ENCODE measurements at places on chromosomes 7 and 10. TPM values are rescaled to one million over a fixed set of nuclear protein-coding genes. Genes with fewer than 3 reads are reported as not detected.

ECHS1 gene
- 62.7 TPM for polyA plus RNA-seq

DNA sequence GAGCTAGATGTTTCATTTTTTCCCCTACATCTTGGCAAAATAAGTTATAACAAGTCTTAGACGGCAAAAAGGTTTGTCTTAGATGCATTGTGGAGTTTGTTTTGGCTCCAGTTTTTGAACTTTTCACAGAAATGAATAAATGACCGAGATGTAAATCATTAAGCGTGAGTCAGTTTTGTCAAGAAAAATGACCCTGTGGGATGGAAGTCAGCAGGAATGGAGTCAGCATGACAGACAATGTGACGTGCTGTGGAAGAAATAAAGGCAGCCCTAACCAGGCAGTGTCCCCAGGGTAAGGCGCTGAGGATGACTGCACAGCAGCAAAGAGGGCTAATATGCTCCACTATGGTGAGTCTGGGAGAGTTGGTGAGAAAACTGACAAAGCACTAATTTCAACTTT lies 163.2 kb downstream of the NOC3L start:
- DNase-seq = no peak

DNA sequence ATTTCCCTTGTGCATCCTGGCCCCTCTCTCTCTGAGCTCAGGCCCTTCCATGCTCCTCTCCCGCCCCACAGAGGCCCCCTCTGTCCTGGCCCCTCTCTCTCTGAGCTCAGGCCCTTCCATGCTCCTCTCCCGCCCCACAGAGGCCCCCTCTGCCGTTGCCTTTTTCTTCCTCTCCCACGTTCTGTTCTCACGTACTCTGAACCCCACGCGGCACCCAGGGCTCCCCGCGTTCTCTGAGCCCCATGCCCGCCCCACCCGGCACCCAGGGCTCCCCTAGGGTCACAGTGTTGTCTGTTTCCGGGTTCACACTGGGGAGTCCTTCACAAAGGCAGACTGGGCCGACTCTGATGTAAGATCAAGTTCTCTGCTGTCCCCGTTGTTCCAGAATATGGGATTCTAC lies 336.8 kb downstream of the DNAJB6 start:
- peak; percentile 52 for DNase-seq

LBX1 gene
- not detected for polyA plus RNA-seq

STARD3NL gene
- polyA plus RNA-seq = 30.6 TPM

GRCh38 chr7:108468246-108468645 lies 12.0 kb upstream of the NRCAM start:
- DNase-seq = no peak

DNA sequence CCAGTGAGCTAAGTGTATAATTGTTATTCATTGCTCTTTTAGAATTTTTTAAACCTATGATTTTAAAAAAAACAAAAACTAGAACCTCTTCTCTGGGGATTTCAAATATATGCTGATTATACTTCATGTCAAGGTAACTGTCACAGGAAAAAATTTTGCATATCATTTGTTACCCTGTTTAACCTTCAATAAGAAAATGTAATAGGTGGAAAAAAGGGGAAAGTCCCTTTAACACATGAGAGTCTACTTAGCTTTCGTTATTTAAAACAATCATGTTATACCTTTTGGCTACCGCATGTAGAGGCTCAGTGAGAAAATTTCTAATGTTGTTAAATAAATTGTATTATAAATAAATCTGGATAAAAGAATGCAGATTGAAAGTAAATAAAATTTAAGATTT lies 190.1 kb upstream of the AKR1E2 start:
- DNase-seq = no peak

GRCh38 chr7:67878808-67879207 lies 882.2 kb downstream of the TYW1 start:
- DNase-seq = no peak

SUFU gene
- 2.0 TPM for polyA plus RNA-seq

GSAP gene
- 35.9 TPM for polyA plus RNA-seq

GRCh38 chr7:149224352-149224751 lies 15.1 kb upstream of the ZNF212 start:
- DNase-seq = peak; percentile 72

GRCh38 chr7:451255-452225 lies 68.1 kb downstream of the PDGFA start:
- DNase-seq = no peak

DNA sequence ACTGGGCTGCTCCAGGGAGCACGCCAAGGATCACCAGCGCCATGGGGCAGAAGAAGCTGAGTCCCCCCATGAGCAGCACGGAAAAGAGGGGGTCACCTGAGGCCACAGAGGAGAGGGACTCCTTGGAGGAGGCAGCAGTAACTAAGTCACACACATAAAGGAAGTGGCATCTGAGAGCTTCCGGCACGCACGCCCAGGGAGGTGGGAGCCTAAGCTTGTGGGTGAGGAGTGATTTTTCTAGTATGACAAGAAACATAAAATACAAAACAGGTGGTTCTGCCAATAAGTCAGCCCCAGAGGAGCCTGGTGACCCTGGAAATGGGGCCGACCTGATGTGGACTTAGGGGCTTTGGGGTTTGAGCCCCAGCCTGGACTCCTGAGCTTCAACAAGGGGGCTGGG lies 60.8 kb downstream of the CARD11 start:
- peak; percentile 90 for DNase-seq

- no peak for DNase-seq
Measured at GRCh38 chr7:130982160-130982638, 248.2 kb upstream of the KLF14 start.

IRF5 gene
- 41.8 TPM for polyA plus RNA-seq

DNA sequence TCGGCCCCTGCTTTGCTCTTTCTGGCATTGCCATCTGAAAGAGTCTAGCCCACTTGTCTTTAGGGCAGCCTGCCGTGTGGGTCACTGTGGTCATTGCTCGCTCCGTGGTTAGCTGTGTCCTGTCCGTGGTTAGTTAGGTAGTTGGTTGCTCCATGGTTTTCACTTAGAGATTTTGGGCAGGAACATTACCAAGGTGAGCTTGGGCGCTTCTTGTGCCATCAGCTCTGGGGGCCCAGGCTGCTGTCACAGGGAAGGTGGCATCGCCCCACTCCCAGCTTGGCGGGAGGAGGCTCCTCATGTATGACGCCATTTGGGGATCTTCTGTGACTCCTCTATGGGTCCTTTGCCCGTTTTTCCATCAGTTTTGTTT lies 53.1 kb downstream of the INPP5A start:
- DNase-seq = no peak

- DNase-seq = no peak
Measured at GRCh38 chr7:107534139-107534538, 29.6 kb downstream of the COG5 start.

DNA sequence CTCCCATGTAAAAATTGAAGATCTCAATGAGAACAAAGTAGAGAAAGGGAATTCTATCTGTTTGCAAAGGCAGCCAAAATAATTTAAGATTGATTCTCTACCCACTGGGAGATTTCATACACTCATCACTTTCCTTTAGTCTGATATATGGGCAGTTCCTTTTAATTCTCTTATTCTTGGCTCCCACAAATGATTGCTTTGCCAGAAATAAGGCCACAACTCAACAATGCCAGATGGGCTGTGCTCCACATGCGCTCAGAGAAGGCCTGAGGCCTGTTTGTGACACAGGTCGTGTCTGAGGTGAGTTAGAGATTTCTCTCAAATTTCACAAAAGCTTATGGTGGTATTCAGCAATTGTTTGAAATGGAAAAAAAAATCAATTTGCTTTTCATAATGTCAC lies 501.9 kb upstream of the SEMA3D start:
- DNase-seq = no peak

SPDYE6 gene
- polyA plus RNA-seq = not detected

- no peak for DNase-seq
Measured at GRCh38 chr7:80666376-80666775, 27.9 kb downstream of the CD36 start.

DNA sequence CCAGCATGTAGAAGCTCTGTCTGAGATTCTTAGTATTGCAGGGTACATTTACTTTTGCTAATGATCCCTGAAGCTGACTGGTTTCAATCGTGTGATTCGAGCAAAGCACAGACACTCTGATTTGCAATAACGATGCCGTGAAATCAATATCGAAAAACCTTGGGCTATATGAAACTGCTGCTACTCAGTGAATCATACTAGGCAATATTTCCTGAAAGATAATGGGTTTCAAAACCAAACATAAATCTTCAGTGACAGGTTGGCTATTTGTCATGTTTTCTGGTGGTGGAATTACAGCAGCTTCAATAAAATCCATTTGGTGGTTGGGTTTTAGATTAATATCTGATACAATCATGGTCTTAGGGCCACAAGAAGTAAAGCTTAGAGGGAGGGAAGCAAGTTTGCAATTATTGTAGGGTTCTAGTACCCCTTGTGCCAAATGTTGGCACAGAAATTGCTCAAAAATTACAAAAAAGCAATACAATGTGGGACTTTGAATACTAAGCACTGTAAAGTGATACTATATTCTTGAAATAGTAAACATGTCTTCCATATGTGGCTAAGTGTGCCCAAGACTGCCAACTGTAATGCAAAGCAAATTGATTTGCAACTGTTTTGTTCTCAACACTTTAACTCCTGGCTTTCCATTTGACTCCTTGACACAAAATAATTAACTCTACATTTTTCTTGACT lies 112.4 kb upstream of the JAZF1 start:
- no peak for DNase-seq

- DNase-seq = no peak
Measured at GRCh38 chr10:18656724-18657123, 2.5 kb upstream of the ARL5B start.

C10orf88 gene
- polyA plus RNA-seq = 4.7 TPM

GRCh38 chr10:127935071-127935561 lies 28.2 kb downstream of the PTPRE start:
- DNase-seq = no peak

TAS2R41 gene
- polyA plus RNA-seq = not detected

FAM20C gene
- polyA plus RNA-seq = 10.5 TPM

DNA sequence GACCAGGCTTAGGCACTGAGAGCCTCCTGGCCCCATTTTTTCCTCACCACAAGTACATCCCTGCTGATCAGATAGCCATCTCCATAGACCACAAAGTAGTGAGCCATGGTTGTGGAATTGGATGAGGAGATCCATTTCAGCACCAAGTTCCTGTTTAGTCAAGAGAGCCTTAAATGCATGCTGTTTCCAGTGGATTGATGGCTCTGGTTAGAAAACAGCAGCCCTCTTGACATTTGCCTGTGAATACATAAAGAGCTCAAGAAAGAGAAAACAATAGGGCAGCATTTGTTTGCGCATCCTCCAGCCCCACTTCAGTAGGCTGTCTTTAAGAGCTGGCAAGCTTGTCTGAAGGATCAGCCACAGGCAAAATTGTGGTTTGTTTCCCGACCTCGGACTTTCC lies 251.2 kb downstream of the POU6F2 start:
- DNase-seq = no peak

DNA sequence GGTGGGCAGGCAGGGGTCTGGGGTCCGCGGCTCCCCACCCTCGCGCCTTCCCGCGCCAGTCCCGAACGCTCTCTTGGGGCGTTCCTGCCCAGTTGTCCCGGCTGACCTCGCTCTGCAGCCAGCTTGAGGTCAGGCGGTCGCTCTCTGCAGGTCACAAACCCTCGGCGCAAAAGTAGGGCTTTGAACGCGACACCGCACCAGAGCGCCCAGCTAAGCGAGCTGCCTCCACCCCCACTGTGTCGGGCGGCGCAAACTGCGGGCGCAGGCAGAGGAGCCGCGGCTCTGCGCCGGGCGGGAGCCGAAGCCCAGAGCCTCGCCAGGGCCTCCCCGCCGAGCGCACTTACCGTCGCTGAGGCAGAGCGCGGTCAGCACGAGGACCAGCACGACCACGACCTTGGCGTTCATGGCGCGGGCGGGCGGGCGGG lies 284 bp downstream of the CXCL12 start:
- no peak for DNase-seq

DNA sequence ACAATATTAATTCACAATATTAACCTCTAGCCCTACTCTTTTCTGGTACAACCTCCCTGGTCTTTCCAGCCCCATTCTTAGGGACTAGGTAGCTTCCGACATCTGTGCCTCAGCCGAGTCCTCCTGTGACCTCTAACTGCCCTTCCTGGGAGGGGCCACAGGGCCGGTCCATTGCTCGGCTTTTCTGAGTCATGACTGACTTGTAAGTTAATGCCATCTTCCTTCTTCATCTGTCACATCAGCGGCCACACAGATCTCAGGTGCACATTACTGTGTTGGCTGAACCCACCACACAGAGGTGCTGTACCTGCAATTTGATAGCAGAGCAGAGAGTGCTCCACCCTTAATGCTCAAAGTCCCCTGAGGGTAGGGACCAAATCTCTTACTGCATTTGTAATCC lies 4.1 kb upstream of the CPA4 start:
- DNase-seq = no peak

GRCh38 chr7:140245611-140246105 lies 68.9 kb upstream of the KDM7A start:
- no peak for DNase-seq

DNA sequence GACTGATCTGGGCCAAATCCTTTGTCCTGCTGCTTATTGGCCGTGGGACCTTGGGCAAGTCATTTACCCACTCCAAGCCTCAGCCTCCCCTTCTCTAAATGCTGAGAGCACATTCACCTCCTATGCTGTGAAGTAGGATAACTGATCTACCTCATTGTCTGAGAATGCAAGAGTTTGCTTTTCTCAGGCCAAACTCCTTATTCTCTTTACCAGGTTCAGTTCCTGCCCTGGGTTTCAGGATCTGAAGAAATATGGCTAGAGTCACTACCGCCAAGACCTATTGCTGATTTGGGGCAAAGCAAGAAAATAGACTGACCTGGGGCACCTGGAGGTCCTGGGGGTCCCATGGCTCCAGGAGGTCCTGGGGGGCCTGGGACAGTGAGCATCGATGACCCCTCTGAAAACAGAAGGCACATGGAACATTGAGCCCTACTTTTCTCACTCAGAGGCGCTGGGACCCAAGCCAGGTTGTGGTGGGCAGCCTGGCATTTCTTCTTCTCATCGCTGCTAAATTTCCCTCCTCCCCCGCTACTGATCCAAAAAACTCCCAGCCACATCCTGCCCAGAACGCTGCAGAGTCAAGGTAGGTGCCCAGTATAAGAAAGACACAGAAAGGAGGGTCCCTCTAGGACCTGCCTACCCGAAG lies 42.4 kb downstream of the COL17A1 start:
- no peak for DNase-seq

GIMAP6 gene
- polyA plus RNA-seq = 27.7 TPM

GRCh38 chr10:26372513-26373354 lies 65.4 kb upstream of the APBB1IP start:
- no peak for DNase-seq

GATA3 gene
- polyA plus RNA-seq = 3.5 TPM

- no peak for DNase-seq
Measured at GRCh38 chr7:25787336-25787735, 364.7 kb upstream of the NFE2L3 start.

WAPL gene
- 19.8 TPM for polyA plus RNA-seq
